ENCODE measurements at places on chromosomes 5 and 9.

DNA sequence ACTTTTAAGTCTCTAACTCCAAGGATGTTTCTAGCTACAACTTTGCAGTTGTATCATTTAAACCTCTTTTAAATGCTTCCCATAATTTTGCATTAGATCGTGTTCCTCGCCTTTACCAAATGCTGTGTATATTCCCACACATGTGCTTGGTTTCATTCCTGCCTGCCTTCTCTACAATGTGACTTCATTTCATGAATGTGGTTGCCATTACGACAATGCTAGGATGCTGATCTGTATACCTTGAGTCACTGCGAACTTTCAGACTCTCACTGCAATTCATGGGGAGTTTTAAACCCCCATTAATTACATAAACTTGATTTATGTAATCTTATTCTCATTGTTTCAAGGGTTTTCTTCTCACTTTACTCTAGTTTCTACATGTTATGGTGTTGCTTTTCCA lies 50.3 kb downstream of the UBE2QL1 start:
- DNase-seq, result no peak

DNA sequence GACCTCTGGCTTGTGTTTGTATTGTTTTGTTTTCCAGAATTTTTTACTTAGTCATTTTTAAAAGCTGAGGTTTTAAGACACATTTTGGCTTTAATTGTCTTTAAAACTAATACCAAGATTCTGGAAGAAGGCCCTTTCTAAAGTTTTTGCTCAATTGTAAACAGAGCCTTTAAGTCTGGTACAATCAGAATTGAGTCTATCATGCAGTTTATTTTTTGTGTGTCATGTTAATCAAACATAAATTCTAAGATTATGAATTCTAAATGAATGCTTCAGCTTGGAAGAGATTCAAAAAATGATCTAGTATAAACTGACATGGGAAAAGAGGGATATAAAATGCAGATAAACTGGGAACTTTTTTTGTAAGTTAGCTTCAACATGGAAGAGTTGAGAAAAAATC lies 882.7 kb downstream of the TLE1 start:
- no peak for DNase-seq

GRCh38 chr5:103612545-103612944 lies 50.0 kb upstream of the NUDT12 start:
- no peak for DNase-seq

DNA sequence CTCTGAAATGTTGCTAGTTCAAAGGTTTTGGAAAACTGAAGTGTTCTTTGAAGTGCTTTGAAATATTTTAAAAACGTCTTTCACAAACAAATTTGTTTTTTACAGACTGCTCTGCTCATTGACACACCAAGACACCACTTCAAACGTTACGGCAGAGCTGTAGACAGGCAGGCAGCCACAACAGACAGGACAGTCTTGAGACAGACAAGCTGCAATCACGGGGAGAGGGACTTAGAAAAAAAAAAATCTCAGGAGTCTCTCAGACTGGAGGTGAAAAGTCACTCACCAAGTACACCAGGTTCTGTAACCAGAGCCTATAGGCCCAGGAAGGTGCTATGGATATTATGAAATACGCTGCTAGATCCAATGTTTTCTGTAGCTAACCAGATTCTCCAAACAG lies 135.4 kb downstream of the ISL1 start:
- DNase-seq, result no peak

GRCh38 chr5:137036640-137037039 lies 462.5 kb downstream of the SPOCK1 start:
- no peak for DNase-seq

GRCh38 chr5:110956913-110957813 lies 114.3 kb upstream of the TSLP start:
- no peak for DNase-seq

- no peak for DNase-seq
These were observed 15.1 kb downstream of the ADCY2 start for GRCh38 chr5:7410936-7411511.

DNA sequence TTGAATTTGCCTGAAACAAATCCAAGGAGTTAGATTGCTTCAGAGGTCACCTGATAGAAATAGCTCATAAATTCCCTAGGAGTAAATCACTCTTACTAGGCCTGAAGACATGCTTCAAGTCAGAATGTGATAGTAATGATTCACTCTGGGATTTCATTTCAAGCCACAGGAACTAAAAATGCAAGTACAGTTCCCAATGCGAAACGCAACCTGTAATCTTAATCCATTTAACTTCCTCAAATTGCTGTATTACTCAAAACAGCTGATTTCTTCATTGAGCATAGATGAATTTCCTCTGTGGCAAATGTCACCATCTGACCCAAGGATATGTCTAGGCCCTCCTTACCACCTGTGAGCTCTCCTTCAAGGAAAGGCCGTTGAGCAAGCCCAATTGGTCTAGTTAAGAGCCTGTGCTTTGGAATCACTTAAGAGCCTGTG lies 32.1 kb upstream of the IL6ST start:
- no peak for DNase-seq

DNA sequence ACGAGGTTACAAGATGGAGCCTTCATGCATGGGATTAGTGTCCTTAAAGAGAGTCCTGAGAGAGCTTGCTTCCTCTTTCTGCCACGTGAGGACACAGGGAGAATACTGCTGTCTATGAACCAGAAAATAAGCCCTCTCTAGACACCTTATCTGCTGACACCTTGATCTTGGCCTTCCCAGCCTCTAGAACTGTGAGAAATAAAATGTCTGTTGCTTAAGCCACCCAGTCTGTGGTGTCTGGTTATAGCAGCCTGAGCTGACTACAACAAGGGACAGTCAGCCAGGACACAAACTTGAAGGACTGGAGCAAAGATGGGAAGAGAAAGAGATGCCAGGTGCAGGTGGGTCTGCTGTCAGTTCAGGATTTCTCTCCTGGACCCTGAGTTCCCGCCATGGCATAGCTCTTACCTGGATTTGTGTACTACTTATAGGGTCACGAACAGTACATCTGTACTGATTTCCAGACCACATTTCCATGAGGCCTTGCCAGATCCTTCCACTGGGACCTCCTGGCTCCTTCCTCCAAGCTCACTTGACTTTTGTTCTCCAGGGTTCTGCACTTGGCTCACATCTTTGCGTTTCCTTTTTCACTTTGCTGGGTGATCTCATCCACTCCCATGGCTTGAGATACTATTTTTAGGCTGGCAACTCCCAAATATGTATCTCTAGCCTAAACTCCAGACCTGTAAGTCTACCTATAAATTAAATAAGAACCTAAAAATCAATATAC lies 44.9 kb upstream of the LIFR start:
- DNase-seq, result no peak

DNA sequence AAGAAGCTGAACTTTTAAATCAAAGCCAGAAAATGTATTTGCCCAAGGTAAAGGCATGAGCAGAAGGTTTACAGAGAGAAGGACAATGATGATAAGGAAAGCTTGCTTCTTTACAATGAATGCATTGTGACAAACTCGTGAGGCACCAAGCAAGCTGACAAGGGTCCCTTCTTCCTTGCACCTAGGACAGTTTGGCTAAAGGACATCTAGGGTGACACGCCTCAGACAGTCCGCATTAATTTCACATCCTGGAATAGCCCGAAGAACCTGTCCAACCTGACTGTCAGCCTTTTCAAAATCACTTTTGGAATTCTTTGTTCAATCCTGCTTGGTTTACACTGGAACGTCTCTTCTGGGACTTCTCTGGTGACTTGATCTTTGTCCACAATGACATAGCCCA lies 146.4 kb upstream of the MAP3K1 start:
- no peak for DNase-seq

DNA sequence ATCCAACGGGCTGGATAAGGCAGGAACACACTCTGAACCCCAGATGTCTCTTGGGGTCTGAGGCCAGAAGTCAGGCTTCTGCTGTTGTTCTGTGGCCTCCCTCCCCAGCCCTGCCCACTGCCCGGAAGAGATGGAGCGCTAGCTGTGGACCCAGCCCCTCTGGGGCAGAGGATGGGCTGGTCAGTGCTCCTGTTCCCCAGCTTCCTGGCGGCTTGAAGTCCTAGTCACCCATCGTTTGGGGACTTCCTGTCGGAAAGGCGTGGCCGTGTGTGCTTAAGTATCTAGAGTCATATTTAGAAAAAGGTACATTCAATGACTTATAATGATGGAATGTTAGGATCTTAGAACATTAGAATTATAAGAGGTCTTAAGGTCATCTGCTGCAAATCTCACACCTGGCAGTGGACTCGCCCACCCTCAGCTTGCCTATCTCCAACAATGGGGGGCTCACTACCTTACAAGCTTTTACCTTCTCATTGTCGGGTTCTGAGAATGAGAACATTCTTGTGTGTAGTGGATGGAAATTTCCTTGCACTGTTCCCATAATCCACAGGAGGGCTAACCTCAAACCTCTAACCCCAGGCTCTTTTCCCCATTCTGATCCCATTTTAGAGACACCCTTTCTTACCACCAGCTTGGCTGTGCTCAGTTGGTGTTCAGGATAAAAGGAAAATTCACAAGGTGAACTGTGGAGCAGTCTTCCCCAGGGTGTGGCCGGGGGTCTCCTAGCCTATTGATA lies 13.4 kb upstream of the AIF1L start:
- DNase-seq, result no peak
